ENCODE measurements at places on chromosomes 5 and 9.

DNA sequence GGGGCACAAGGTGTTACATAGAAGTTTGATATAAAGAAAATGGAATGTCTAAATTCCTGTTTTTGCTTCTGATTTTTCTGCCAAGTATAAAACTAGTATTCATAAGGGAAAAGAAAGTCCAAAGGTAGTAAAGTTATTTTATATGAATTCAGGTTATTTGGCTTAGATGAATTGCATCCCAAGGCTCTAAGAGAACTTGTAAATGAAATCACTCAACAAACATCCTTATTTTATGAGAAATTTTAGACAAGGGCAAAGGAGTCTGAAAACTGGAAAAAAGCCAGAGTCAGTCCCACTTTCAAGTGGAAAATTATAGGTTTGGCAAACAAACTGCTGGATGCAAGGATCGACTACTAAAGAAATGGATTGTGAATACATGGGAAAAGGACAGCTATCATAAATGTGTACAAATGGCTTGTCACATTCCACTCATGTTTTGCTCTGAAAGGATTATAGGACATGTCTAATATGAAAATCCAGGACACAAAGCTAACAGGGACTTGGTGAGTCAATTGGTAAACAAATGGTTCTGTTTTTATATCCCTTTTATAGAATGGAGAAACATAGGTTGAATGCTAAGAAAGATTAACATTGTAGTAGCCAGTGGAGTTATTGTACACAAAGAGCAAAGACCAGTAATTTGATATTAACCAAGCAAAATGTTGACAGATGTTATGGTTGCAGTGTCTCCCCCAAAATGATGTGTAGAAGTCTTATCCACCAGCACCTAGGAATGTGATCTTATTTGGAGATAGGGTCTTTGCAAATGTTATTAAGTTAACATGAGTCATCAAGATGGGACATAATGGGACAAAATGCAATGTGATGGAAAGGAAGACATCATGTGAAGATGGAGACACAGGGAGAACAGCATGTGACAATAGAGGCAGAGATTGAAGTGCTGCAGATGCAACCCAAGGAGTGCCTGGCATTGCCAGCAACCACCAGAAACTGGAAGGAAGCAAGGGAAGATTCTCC is 495.7 kb downstream of the TLE1 start:
- no peak for DNase-seq

DNA sequence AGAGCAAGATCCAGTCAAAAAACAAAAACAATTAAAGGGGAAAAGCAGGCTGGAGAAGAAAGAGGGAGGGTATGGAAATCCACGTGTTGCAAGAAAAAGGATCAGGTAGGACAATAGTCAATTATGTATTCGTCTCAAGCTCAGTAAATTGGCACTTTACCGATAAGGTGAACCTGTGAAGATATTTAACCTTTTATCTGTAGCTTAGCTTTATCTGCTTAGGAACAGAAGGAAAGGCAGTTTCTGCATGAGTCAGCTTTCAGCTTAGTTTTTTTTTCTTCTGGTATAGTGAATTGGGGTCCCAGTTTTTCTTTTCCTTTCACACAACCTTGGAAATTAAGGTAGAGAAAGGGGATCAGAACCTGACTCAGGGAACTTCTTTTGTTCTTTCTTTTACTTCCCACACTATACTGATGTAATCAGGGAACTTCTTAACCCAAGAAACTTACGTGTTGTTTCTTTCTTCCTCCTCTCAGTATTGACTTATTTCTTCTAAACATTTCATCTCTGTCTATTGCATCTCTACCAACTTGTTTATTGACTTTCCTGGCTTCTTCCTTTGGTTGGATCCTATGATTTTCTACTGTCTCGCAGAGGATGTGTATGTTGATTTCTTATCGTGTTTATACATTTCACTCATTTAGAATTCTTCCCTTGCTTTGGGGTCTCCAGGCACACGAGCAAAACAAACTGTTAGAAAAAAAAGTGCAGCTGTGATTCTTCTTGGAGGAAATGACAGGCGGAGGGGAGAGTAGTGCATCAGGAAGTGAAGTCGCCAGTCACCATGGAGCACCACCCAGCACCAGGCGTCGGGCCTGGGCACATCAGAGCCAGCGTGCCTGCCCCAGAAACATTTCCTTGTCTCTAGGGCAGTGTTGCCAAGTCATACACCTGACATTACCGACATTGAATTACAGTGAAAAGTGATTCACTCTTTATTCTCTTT is 123.0 kb upstream of the LHFPL2 start:
- peak; percentile 63 for DNase-seq

DNA sequence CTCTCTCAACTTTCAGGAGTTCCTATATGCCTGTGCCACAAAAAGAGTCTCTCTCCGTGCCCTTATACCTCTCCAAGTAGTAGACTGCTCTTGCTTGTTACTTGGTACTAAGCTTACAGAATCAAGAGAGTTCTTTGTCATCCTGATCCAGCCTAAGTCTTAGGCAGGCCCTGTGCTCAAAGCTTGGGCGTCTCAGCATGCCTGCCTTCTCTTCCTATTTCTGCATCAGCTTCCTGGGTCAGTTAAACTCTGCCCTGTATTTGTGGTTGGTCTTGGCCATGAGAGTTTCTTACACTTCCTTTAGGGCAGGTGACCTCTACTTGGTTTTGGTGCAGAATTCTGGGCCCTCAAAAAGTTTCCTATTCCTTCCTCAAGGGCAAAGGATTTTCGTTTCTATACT is 33.0 kb upstream of the UGCG start:
- no peak for DNase-seq

DNA sequence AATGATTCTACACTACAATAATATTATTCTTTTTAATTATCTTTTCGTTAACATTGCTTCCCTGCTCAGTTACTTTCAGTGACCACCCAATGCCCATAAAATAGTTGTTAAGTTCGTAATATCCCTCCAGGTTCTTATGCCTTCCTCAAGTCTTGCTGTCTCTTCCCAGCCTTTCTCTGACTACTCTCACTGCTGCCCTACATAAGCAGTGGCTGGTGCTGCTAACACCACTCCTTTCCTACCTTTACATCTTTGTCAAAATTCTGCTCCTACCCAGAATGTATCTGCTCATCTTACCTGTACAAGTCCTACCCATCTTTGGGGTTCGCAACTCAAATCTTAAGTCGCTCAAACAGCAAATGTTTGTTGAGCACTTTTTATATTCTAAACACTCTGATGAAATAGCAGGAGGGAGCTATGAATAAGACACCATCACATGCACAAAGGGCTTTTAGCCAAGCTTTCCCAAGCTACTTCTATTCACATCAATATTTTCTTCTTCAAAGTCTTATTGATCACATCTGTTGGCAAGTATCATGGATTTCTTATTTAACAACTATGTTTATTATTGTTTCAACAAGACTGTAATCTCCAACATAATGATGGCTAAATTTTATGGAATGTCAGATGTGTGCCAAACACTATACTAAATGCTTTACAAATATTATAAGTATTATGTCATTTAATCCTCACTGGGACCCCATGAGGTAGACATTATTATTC is 29.5 kb downstream of the SLC25A46 start:
- no peak for DNase-seq

- DNase-seq: no peak
These were observed 11.7 kb upstream of the STING1 start for GRCh38 chr5:139494256-139494655.

- peak; percentile 55 for DNase-seq
These were observed 53.9 kb downstream of the MEF2C start for GRCh38 chr5:88829054-88829453.

DNA sequence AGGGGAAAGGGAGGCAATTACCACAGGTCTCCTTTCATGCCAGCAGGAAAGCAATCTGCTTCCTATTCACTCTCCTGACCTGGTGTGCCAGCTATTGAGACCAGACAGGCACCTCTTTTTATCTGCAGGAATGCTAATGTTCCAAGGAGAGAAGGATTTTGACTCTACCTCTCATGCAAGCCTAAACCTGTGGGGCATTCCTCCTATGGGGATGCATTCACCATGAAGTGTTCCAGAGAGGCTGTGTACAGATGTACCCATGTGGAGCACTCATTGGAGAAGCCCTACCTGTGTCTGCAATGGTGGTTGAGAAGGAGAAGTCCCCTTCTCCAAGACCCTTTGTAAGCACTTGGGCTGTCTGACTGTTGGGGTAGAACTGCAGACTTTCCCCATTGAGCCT is 45.4 kb upstream of the EDIL3 start:
- no peak for DNase-seq

GRCh38 chr9:105242557-105242956 is 1.9 kb upstream of the SLC44A1 start:
- DNase-seq: no peak

- DNase-seq: peak; percentile 72
These were observed 163.9 kb downstream of the ARRDC3 start for GRCh38 chr5:91219091-91219802.

GRCh38 chr5:148585988-148586387 is 68.3 kb downstream of the HTR4 start:
- DNase-seq: peak; percentile 4

DNA sequence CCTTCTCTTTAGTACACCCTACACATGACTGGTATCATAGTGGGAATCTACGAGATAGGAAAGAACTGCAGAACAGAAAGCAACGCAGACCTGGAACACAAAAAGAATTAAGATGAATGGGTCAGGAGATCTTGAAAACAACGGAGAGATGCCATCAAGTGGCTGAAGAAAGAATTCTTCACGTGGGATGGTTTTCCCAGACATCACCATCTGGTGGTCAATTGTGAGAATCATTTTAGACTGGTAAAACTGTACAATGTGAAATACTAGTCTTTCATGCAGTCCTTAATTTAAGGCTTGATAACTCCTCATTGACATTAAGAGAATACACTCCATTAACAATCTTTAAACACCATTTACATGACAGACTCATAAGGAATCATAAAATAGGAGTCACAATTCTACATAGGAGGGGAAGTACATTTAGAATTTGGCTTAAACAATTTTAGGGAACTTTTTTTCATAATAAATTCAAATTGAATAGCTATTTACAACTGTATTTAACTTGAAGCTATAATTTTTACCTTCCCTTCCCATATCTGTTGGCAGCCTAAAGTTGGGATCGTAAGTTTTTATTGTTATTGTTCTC is 128.4 kb upstream of the TRPM3 start:
- DNase-seq: peak; percentile 88

GRCh38 chr5:115457571-115457970 is 87.0 kb downstream of the FEM1C start:
- DNase-seq: no peak

Data from hematopoietic multipotent progenitor cell treated with erythropoietin and hydrocortisone succinate and interleukin-3 and kit ligand, for 4 days (in vitro differentiated cells).